ENCODE measurements at places on chromosomes 11 and 22.

- DNase-seq: no peak
These were observed 1.3 kb upstream of the BARX2 start for GRCh38 chr11:129374081-129374992.

DNA sequence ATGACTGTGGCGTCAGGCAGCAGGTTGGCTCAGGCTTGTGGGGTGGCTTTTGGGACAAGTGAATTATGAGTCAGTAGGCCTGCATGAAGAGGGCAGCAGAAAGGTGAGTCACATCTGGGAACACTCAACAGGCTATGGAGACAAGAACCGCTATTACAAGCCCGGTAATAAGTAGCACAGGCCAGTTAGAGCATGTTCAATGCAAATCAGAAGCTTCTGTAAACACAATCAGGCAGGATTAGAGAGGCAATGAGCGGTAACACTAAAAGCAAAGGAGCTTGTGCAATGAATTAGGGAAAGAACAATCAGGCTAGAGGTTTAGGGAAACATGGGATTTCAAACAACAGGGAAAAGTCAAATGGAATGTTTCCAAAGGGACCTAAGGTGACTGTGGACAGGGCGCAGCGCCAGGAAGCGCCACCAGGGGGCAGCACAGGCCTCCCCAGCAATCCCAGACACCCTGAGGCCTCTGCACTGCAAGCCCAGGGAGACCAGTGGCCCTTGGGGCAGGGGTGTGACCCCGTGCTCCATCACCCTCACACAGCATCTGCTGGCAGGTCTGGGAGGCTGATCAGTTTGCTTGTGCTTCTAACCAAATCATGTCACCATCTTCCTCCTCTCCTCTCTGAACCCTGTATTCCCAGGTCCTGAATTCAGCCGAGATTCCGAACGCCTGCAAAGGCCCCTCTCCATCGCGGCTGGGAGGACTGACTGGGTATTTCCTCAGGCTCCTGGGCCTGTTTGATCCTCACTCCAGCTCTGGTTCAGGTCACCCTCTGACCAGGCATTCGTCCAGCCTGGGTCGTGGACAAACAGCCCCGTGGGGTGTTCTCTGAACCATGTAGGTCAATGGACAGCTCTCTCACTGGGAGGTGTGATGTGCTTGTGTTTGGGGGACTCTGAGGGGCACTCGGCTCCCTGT is 50.0 kb downstream of the C11orf58 start:
- DNase-seq: peak; percentile 39

GRCh38 chr11:65003282-65003681 is 6.5 kb upstream of the BATF2 start:
- DNase-seq: no peak

DNA sequence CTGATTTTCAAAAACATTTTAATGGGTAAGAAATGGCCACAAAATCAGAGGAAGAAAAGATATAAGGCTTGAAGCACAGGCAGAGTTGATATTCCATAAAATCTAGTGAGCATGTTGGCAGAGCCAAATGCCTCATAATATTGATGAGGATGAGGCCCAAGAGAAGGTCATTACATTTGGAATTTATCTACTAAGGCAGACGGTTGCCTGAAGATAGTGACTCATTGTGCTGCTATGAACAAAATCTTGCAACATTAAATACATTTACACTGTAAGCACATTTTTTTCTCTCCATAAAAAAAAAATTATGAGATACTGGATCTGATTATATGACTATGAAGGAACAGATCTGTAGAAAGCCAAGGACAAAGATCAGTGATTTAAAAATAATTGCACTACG is 881.4 kb upstream of the CHORDC1 start:
- DNase-seq: no peak

- DNase-seq: no peak
These were observed 59.6 kb downstream of the THAP12 start for GRCh38 chr11:76321340-76321739.

DNA sequence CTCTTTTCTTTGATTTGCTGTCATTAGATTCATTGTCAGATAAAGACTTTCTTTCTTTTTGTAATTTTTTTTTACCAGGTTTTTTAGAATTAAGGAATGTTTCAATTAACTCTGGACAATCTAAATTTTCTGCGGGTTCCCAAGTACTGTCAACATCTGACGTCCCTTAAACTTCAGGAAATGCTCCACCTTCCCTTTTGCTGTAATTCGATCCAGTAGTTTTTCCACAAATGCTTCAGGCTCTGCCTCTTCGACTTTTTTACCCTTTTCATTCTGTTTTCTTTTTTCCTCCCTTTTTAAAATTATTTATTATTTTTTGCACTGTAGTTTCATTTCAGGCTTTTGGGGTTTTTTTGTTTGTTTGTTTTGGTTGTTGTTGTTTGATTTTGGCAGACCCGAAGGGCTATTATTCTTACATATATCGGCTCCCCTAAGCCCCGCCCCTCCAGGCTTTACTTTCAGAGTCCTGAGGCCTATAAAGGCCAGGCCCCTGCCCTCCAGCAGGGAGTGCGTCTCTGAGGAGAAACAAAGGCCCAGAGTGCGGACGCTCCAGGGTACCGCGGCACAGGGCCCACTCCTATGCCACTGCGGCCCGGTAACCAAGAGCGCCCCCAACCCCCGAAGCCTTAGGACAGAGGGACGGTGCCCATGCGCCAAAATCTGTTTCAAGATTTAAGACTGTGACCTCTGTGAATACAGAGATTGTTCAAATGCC is 116.4 kb downstream of the TYR start:
- no peak for DNase-seq

GRCh38 chr11:23078289-23078971 is 218.2 kb upstream of the CCDC179 start:
- DNase-seq: no peak

- no peak for DNase-seq
These were observed 90.0 kb downstream of the CCDC81 start for GRCh38 chr11:86464509-86465221.

GRCh38 chr11:83120327-83120726 is 36.6 kb upstream of the PCF11 start:
- DNase-seq: no peak

DNA sequence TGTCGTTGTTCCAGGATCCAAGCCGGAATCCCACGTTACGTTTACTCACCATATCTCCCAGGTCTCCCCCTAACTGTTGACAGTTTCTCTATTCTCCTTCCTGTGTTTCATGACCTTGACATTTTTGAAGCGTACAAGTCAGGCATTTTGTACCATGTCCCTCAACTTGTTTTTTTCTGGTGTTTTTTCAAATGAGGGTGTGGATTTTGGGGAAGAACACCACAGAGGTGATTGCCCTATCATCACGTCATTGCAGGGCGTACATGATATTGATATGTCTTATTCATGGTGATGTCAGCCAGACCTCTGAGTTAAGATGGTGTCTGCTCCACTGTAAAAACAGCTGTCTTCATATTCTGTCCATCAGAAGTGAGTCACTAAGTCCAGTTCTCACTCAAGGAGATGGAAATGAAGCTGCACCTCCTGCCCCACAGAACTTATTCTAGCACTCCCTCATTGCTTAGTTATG is 28.3 kb upstream of the SOX10 start:
- no peak for DNase-seq

Data from T-helper 1 cell (primary cell).